ENCODE measurements at places on chromosomes 16 and 17.

- DNase-seq: peak; percentile 16
Observed at GRCh38 chr17:3983606-3984484, 19.6 kb upstream of the ATP2A3 start.

DNA sequence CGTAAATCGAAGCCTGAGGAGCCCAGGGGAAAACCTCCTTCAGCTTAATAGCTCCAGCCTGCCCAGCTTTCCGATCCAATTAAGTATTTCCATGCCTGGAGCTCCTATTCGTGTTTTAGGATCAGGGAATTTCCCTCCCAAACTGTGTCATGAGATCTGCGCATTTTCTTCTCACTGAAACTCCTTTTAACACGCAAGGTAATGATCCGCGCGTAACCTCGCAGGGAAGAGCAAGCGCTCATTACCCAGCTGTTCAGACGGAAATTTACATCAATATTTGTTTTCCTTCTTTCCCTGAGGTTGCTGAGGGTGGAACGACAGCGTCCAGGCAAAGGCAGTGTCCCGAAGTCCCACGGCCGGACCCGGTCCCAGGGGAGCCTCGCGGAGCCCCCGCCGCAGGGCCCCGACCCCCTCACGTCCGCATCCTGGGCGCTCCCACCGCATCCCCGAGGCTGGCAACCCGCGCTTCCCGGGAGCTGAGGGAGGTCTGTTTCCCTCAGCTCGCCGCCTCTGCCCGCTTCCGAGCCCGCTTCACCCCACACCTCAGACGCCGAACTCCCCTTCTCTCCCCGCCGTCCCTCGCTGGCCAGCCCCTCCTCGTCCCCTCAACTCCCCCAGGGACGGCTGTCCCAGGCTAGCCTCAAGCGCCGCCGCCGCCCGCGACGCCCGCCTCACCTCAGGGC is 415 bp downstream of the ABCA5 start:
- no peak for DNase-seq

DNA sequence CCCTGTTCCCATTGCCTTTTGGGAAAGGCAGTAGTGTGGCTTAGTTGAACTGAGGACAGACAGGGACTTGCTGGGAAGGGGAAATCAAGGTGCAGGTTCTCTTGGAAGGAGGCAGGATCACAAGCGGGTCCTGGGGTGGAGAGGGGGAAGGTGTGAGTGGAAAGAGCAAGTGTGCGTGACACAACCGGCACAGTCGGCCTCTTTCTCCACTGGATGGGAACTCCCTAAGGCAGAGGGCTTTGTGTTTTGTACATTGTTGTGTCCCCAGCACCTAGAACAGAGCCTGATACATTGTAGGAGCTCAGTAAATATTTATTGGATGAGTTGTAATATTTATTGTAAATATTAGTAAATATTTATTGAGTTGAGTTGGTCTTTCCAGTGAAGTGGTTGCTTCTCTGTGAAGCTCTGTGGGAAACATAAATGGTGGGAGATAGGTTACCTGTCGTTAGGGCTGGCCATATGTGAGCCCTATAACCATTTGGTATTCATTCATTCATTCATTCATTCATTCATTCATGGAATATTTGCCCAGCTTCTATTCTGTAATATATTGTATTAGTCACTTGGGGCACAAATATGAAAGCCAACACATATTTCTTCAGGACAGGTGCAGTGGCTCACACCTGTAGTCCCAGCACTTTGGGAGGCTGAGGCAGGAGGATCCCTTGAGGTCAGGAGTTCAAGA is 34.0 kb downstream of the SMARCE1 start:
- DNase-seq: no peak

DNA sequence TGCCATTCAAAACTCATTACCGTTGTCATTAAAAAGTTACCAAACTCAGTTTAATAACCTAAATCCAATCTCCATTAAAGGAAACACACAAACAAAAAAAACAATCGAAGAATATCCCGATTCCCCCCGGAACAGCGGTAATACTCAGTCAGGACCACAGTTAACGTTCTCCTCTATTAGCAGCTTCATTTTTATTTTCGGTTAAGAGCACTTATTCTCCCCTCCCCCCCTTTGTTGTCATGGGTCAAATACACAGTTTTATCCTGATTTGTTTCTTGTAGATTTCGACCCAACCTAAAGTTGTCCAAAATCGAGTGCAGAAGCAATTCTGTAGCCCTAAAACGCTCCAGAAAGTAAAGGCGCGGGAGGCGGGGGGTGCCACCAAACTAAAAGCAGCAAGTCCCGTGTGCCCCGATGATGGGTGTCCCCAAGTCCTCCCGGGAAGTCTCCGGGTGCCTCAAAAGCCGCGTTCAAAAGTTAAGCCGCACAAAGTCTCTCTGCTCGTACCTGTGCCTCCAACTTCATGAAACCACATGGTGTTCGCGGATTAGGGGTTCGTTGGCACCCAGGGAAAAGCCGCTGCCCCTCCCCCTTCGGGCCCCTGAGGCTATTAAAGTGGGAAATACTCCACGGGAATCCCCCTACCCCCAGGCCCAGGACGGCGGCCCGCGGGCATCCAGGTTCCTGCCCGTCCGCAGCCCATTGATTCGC is 996 bp downstream of the SUMO2 start:
- no peak for DNase-seq

- DNase-seq: no peak
Observed at GRCh38 chr16:17013038-17013437, 457.7 kb downstream of the XYLT1 start.

DNA sequence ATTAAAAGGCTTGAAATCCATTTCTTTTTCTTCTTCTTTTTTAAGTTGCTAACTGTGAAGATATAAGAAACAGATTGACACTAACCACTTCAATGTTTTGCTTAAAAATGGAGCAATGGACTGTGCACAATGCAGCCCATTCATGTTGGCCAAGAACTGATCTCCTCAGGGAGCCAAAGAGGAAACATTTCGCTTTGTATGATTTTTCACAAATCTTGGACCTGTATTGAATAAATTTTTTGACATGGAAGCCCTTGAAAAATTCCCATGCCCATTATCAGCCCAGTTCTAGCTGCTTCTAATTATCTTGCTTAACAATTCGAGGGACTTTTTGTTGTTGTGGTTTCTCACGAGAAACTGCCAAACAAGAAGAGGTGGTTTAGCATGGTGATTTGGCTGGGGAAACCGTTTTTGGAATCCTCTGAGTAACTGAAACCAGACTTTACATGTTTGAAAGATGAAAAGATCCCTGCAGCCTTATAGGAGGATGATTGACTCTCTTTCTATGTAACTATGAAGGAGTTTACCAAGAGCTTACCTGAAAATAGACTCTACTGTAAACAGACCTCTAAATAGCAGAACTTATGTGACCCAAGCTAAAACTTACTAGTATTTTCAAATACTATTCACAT is 1389.4 kb upstream of the GOT2 start:
- no peak for DNase-seq

DNA sequence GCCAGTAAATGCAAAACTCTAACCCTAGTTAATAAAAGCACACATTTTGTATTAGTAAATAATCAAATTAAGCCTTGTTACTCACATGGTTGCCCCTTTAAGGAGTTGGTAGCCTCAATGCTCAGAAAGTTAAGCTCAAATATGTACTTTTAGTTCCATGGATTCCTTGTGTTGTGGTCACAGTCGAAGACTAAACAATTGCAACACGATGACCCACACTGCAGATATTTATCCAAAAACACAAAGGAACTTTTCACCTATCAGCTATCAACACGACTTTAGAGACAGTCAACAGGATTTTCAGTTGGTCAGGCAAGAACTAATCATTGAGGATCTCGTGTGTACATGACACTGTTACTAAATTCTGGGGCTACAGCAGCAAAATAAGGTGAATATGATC is 47.4 kb upstream of the NUDT7 start:
- DNase-seq: no peak

DNA sequence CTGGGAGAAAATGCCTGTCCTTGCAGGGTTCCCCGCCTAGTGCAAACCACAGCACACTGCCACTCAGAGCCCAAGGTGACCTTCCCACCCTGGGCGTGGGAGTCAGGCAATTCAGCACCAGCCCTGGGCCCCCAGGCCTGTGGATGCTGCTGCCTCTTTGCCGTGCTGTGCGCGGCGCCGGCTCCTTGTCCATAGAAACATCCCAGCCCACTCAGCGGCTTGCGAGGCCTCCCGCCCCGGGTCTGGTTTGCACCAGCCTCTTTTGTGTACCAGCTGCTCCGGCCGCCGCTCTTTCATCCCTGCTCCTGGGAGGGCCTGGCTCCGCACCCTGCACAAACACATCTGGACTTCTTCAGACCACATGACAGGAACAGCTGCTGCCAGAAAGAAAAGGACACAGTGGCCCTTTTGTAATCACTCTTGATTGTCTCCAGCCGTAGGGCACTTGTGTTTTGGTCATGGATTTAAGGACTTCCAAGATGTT is 75.4 kb upstream of the SDK2 start:
- DNase-seq: peak; percentile 90

DNA sequence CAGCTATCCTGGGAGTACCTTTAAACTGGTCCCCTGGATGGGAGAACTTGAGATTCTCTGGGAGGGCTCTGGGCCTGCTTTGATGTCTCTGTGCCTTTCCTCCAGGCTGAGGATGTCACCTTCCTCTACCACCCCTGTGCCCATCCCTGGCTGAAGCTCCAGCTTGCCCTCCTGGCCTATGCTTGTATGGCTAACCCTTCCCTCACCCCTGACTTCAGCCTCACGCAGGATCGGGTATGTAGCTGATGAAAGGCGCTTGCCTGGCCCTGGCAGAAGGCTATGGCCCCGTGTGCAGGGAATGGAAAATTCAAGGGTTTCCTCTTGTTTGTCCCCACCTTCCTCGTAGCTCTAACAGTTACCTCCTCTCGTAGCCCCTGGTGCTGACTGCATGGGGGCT is 3.0 kb downstream of the TP53I13 start:
- no peak for DNase-seq

GRCh38 chr16:4682084-4682591 is 11.2 kb upstream of the NUDT16L1 start:
- no peak for DNase-seq

DNA sequence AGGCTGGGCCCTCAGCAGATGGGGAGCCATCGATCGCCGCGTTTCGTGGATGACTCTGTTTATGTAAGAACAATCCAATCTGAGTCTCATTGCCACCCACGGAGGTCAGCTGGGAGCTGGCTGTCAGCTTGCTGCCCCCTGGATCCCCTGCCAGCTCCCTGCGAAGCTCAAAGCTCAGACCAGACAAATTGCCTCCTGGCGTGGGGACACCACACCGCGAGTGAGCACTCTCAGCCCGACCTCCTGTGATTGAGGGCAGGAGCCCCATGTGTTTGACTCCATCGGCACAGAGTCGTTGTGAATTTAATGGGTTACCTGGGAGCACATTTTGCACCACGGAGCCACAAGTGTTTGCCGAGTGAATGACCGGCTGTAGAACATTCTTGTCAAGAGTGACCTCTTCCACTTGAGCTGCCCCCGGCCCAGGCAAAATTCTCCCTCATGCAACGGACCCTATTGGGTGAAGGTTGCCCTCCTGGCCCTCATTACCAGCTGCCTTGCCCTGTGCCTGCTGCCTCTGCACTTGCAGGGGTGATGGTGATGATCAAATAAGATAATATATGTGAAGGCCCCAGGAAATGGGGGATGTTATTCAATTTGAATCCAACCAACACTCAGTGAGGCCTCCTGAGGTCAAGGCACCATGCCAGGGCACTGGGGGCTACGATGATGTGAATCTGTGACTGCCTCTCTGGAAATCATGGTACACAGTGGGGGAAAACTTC is 7.6 kb upstream of the GFAP start:
- no peak for DNase-seq

DNA sequence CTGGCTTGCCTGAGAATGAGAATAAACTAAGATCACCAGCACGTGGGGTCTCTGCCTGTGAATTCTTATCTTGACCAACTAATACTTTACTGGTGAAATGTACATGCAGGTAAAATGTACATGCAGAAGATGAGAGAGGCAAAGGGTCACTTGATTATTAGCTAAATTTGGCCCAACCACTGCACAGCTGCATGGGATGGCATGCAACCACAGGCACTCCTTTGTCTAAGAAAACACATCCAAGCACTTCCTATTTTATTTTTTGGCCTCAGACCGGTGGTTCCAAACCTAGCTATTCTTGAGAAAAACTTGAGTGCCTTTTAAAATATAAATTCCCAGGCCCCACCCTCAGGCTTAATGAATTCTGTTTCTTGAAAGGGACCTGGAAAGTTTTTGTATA is 77.9 kb downstream of the SYCE1L start:
- DNase-seq: no peak

DNA sequence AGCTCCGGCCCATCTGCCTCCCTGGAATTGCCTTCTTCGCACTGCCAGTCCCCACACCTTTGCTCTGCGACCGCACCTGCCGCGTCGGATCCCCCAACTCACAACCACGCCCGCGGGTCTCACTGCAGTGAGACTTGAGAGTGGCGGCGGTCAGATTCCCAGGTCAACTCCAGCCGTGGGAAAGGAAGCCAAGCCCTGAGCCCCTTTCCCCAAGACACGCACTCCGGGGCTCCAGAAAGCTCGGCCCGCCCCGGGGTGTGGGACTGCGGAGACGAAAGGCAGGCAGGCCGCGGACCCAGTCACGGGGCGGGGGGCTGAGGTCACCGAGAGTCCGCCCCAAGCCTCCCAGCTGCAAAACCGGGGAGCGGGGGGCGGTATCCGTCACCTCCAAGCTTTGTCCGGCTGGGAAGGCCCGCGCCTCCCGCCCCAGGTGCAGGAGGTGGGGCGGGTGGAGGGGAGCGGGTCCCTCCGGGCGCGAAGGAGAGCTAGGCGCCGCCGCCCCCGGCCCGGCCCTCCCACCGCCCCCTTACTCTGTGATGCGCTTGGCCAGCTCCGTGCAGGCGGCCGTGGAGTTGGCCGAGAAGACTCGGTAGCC is 615 bp downstream of the PRPSAP1 start:
- no peak for DNase-seq

GRCh38 chr16:86382774-86383407 is 127.4 kb upstream of the FOXF1 start:
- no peak for DNase-seq

Measured in ecto neural progenitor cell (in vitro differentiated cells).